Stimulated activated naive CD4-positive, alpha-beta T cell treated with Interleukin-2 at 50 U/mL for 16 hours (primary cell): ENCODE measurements at places on chromosomes 11 and 22.

DNA sequence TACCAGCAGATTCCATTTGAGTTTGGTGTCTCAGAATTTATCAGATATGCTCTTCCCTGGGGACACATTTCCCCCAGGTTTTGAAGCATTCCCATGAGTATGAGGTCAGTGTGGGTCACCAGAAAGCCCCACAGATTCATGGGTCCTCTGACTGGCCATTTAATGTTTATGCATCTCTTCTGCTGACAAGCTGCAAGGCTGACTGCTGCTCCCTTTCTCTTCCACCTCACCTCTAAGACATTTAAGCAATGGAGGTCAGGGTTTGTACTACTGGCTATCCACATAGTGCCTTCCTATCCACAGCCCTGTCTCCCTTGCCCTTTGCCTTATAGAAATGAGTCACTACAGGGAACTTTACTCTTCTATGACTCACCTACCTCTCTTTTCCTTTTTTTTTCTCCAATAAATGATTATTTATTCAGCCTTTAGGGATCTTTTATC lies 106.0 kb upstream of the TIMP3 start:
- no peak for DNase-seq

- DNase-seq = no peak
These were observed 9.7 kb upstream of the MS4A2 start for GRCh38 chr11:60078745-60079144.

- DNase-seq = no peak
These were observed 2.3 kb upstream of the PVALB start for GRCh38 chr22:36819112-36819511.

DNA sequence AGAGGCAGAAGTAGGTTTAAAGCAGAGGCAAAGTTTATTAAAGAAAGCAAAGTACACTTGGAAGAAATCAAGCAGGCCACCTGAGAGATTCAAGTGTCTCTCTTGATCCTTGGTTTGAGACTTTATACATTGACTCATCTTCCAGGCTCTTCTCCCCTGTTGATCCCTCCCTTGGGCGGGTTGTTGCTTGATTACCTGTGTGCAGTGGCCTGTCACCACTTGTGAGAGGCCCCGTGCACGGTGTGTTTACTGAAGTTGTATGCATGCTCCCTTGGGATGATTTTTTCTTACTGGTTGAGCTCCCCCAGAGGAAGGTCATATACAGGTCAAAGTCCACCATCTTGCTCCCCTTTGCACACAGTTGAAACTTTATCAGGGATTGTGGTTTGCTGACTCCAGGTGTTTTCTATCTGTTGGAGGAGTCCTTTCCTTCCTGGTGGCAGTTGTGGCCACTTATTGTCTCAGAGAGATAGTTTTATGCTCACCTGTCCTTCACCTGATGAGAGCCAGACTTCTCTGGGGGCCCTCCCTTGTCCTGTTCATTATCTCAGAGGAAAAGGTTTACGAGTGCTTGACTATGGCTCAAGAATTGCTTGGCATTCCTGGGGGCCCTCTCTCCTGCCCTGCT lies 16.3 kb upstream of the RBMXL2 start:
- no peak for DNase-seq

GRCh38 chr11:6099577-6099976 lies 7.9 kb upstream of the OR56B4 start:
- no peak for DNase-seq

- no peak for DNase-seq
These were observed 263.0 kb upstream of the CADM1 start for GRCh38 chr11:115767047-115767802.

DNA sequence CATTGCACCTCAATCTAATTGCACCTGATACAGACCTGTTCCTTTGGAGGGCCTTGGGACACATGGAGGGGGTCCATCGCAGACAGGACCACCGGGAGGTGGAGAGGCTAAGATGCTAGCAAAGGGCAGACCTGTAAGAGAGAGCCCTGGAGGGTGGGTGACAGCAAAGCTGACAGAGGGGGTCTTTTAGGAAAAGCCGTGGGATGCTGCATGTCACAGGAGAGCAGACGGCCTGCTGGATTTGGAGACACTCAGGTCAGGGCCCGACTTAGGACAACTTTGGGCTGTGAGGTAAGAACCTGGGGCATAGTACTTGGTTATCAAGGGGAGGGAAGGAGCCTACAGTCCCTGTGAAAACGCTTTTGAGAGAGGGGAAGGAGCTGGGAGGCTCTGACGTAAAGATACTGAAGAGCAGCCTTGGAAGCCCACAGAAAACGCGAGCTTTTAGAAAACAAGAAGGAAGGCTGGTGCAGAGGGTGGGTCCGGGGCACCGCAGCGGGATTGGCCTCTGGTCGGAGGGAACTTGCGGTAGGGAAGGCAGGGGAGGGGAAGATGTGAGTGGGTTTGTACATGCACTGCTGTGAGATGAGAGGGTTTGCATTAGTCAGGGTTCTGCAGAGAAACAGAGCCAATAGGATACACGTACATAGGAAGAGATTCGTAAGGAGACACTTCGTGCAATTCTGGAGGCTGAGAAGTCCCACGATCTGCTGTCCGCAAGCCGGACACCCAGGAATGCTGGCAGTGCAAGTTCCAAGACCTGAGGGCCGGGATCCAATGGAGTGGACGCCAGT lies 868.5 kb downstream of the TBC1D22A start:
- no peak for DNase-seq

- no peak for DNase-seq
These were observed 102.9 kb downstream of the USP35 start for GRCh38 chr11:78291503-78292108.

DNA sequence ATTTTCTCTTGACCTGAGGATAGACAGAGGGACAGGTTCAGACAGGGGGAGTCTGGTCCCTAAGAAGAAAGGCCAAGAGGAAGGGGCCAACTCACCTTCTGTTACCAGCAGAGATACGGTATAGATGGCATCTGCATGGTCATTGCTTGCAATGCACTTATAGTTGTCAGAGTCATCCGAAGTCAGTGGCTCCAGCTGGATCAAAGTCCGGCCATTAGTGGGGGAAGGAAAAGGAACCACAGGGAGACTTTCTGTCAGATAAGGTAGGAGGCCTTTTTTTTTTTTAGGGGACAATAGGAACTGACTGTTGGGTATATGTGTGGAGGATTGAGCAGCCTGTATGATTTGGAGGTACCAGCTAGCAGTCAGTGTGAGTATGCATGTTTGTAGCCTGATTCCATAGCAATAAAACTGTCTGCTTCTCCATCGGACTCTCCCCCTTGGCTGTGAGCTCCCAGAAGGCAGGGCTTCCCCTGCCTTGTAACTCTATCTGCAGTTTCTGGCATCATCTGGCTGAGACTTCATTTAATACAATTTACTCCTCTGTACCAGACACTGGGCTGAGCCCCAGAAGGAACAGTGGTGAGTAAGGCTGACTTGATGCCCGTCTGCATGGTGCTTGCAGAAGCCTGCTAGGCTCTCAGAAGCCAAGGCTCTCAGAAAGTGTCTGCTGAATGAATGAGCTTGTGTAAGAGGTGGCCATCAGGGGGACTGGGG lies 5.7 kb downstream of the IGSF22 start:
- DNase-seq = no peak

DNA sequence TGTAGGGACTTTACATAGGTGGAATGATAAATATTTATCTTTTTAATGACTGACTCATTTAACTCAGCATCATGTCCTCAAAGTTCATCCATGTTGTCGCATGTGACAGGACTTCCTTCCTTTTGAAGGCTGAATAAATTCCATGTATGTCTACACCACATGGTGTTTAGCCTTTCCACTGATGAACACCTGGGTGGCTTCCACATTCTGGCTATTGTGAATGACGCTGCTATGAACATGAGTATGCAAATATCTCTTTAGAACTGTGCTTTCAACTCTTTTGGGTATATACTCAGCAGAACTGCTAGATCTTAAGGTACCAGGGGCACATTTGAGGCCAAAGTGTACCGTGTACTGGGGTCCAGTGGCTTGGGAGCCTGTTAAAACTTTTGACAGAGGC lies 24.1 kb downstream of the LARGE1 start:
- no peak for DNase-seq

DNA sequence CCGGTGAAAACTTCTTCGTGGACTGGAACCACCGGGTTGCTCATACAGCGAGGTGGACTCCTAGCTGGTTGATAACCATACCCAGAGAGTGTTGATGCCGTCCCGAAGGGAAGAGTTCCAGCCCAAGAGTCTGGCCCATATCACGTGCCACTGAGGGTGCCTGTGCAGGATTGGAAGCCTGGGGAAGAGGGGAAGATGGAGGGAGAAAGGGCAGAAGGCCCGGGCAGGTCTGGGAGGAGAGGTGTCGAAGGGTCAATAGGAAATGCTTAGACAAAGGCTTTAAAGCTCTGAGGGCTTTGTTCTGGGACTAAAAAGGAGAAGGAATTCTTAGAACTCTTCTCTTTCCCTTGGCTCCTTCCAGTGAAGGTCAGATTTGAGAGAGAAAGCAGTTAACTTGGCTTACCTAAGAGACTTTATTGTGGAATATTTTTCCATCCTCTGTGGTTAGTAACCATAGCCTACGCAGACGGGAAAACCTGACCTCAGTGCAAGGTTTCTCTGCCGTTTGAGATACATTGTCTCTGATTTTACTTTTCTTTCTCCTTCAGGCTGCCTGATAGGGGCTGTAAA lies 70.5 kb downstream of the JAM3 start:
- no peak for DNase-seq

- no peak for DNase-seq
These were observed at the start of gene IFITM5 for GRCh38 chr11:299081-299891. Gene IFITM5, minus strand, starts transcription at chr11:299526. Its CDS starts 36 bp downstream, at chr11:299490.

DNA sequence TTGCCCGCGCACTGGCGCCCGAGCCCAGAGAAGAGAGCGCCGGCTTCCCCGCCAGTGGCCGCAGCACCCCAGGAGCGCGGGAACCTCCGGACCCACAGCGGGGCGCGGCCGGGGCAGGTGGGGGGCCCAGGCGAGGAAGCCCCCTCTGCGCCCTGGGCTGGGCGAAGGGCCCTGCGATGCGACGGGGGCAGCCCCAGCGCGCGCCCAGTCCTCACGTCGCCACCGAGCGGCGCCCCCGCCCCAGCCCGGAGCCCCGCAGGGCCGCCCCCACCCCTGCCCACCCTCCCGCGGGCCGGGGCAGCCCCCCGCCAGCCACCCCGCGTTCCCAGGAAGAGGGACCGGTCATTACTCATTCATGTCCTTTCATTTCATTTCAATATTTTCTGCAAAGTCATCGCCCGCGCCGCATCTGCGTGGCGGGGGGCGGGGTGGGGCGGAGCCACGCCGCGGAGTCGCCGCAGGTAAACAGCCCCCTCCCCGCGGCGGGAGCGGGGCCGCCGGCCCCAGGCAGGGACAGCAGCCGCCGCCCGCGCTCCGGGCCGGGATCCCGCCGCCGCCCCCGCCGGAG lies 673 bp upstream of the PANX2 start:
- peak; percentile 47 for DNase-seq

- no peak for DNase-seq
These were observed 435.6 kb upstream of the LRRC4C start for GRCh38 chr11:41895081-41895480.

DNA sequence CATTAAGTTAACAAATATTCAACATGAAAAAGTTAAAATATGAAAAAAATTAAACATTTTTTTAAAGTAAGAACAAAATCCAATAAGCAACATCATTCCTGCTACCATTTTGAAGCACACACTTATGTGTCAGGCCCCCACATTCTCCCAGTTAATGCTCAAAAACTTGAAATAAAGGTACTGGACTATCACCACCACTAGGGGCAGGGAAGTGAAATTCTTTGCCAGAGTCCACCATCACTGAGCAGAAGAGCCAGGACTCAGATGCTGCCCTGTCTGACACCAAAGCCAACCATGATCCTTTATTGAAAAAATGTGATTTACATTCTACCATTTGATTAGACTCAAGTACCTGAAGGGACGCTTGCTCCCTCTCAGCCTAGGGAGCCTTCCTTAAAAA lies 39.1 kb downstream of the PITPNB start:
- DNase-seq = no peak

DNA sequence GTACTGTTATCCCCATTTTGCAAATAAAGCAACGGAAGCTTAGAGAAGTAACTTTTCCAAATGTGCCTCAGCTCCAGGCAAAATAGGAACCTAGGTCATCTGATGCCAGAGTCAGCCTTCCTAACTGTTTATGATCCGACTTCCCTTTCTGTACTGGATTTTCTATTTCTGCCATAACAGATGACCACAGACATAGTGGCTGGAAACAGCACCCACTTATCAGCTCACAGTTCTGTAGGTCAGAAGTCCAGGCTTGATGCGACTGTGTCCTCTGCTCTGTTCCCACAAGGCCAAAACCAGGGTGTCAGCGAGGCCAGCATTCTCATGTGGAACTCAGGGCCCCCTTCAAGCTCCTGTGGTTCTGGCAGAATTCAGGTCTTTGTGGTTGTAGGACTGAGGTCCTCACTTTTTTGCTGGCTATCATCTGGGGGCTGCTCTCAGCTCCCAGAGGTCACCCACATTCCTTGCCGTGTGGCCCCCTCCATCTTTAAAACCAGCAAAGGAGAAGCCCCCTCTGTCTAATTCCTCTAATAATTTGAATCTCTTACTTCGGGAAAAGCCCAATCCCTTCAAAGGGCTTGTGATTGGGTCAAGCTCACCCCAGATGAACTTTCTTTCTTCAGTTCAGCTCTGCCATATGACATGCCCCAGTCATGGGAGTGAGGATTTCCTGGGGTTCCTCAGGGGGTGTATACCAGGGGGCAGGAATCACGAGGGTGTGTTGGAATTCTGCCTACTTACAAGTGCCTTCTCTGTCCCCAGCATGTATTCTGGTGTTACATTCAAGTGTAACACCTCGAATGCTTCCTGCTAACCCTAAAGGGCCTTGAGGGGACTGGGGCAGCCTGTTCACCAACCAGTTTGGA lies 15.3 kb downstream of the KCNJ5 start:
- no peak for DNase-seq
